Bladder microvascular endothelial cell (primary cell): ENCODE measurements at places on chromosomes 1 and 21. TPM values are rescaled to one million over a fixed set of nuclear protein-coding genes. Genes with fewer than 3 reads are reported as not detected.

The CELA3A gene
- not detected in 2 replicates for total RNA-seq

The AADACL4 gene
- total RNA-seq: not detected in 2 replicates

The LY9 gene
- total RNA-seq: not detected in 2 replicates

The UBASH3A gene
- not detected in 2 replicates for total RNA-seq

The SLC9C2 gene
- under 0.01 TPM in 1 of 2 replicates, not detected in the other for total RNA-seq

The OR1C1 gene
- not detected in 2 replicates for total RNA-seq

The DNASE2B gene
- under 0.01 TPM in 1 of 2 replicates, not detected in the other for total RNA-seq

The TP73 gene
- total RNA-seq: under 0.01 and 0.13 TPM in 2 replicates
